Esophagus squamous epithelium (tissue), 5 donors: ENCODE measurements at places on chromosomes 7 and 10.

GRCh38 chr7:96422388-96422787 is 100.5 kb upstream of the SLC25A13 start:
- DNase-seq: no peak

DNA sequence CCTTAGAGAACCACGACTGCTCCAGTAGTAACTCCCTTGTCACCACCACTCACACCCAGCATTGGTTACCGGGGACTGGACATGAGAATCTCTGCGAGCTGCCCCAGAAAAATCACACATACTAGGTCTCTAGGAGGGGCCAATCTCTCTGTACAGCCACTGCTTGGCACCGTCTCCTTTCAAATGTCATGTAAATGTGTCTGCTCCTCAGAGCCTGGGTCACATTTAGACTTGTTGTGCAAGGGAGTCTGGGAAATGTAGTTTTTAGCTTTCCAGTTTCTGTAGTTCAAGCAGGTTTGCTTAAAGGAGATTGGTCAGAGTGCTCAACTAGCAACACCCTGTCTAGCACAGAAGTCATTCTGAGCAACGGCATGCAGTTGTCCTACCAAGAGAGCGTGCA is 60.0 kb downstream of the CHN2 start:
- no peak for DNase-seq

GRCh38 chr10:102540023-102540422 is 36.3 kb downstream of the SUFU start:
- no peak for DNase-seq

DNA sequence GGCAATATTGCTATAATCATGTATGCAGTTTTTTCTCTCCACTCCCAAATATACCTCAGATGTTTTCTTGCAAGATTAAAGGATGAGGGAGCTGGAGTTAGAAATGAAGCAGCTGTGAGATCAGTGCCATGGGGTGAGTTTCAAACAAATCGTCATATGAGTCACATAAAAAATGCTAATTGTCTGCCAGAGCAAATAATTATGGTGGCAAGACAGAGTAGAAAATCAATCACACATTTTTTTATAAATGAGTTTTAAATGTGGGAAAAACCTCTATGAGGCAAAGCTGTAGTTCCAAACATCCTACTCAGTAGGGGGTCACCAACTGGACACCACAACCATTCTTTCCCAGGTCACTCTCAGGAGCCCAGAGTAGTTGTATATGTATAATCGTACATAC is 55.3 kb downstream of the CH25H start:
- no peak for DNase-seq

- no peak for DNase-seq
Observed at GRCh38 chr10:127424594-127425264, 124.4 kb upstream of the NPS start.

DNA sequence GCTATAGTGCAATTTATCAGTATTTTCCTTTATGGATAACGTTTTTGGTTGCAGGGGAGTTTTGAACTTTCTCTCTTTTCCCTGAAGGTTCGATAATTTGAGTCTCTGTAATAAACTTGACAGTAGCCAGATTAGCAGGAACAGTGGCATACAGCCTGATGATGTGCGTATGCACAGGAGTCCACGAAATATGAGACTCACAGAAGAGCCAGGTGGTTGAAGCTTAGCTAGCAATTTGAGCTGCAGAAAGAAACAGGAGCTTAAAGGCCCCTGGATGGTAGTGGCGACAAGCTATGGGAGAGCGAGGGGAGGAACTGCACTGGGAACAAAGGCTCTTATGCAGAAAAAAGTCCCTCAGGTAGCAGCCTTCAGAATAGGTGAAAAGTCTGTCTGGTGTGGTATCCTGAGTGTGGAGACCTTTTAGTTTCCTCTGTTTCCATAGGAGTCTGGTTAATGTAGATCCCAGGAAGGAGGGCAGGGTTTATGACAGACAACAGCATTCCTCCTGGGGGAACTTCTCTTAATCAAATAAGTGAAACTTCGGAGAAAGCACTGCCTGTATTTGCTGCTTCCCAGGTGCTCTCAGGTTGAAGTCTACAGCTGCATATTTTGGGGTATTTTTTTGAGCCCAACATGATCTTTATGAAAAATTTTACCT is 32.7 kb downstream of the FANK1 start:
- no peak for DNase-seq

- DNase-seq: no peak
Observed at GRCh38 chr10:132459301-132460003, 62.5 kb downstream of the PWWP2B start.

DNA sequence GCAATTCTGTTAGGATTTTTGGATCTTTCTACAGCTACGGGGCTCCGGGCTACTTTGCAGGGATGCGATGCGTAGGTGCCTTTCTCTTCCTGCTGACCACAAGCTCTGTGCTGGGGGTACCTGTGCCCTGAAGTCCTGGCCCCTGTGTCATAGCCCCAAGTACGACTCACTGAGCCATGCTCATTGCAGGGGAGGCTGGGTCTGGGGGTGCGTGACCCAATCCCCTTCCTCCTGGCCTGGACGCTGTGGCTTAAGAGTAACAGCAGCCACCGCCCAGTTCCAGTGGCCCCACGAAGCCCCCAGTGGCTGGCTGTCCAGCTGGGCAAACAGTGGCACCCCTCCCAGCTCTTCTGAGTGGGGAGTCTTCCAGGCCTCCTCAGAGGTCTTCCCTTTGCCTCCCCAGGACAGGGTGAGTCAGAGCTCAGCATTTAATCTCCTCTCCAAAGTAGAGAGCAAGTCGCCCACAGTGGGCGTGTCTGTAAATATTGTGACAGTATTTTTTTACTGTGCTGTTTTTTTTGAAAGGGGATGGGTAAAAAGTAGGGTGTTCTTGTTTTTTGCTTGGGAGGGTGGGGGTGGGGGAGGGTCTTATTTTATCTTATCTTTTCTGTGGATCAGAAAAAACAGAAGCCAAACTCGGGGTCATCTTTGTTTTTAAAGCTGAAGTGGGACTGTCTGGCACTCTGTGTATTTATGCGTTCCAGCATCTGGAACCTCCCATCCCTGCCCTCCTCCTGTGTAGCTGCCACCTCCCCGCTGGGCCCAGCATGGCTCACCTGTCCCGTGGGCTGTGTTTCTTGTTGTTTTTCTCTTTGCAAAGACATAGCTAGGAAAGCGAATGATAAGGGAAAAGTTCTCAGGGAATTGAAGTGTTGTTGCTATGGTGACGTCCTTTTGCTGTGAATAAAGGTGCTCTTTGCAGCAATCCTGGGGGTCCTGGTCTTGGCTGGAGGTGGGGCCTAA is 8.2 kb downstream of the LFNG start:
- DNase-seq: no peak

GRCh38 chr10:65719790-65720189 is 1206.0 kb upstream of the LRRTM3 start:
- no peak for DNase-seq

GRCh38 chr7:114432703-114433102 is 18.1 kb downstream of the FOXP2 start:
- no peak for DNase-seq

GRCh38 chr7:19663816-19664462 is 44.9 kb downstream of the POLR1F start:
- DNase-seq: no peak

- no peak for DNase-seq
Observed at GRCh38 chr7:156230576-156230975, 410.0 kb upstream of the RNF32 start.

DNA sequence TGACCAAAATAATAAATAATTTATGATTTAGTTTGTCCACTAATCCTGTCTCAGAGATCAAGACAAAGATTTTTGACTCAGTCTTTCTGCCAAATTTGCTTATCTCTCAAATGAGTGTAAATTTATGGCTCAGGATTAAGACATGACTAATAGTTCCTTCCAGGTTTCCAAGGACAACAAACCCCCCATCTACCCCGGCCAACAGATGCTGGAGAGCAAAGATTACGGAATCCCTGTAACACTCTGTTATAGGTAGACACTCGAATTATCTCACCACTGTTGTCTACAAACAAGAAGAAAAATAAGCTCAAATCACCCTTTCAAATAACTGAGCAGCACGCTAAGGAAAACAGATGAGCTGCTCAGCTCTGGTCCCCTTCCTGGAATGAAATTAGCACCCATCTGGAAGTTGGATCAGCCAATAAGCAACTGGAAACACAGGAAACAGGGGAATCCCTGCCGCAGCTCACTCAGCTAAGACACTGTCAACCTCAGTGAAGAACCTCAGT is 56.8 kb upstream of the SVIL start:
- no peak for DNase-seq

DNA sequence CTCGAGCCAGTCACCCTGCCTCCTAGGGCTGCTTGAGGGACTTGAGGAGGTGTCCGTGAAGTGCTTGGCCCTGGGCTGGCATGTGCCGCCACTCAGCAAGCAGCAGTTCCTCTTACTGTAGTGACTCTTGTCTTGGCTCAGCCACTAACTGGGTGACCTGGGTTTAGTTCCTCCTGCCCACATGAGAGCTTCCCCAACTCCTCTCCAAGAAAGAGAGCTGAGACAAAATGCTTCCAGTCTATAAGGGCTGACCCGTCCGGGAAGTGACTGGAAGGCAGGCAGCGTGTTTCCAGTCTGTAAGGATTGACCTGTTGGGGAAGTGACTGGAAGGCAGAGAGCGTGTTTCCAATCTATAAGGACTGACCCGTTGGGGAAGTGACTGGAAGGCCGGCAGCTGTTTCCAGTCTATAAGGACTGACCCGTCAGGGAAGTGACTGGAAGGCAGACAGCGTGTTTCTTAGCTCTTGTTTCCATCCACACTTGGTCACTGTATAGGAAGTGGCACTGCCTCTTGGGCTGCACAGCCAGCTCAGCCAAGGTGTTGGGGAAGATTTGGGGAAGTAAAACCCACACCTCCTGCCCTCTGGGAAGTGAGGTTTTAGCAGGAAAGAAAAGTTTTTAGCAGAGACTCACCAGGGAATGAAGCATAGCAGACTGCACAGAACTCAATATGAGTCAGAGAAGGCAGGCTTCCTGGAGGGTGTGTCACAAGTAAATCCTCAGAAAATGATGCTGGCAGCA is 53.3 kb upstream of the PPIF start:
- DNase-seq: no peak

- DNase-seq: no peak
Observed at GRCh38 chr10:49518982-49519578, 19.8 kb downstream of the ERCC6 start.

DNA sequence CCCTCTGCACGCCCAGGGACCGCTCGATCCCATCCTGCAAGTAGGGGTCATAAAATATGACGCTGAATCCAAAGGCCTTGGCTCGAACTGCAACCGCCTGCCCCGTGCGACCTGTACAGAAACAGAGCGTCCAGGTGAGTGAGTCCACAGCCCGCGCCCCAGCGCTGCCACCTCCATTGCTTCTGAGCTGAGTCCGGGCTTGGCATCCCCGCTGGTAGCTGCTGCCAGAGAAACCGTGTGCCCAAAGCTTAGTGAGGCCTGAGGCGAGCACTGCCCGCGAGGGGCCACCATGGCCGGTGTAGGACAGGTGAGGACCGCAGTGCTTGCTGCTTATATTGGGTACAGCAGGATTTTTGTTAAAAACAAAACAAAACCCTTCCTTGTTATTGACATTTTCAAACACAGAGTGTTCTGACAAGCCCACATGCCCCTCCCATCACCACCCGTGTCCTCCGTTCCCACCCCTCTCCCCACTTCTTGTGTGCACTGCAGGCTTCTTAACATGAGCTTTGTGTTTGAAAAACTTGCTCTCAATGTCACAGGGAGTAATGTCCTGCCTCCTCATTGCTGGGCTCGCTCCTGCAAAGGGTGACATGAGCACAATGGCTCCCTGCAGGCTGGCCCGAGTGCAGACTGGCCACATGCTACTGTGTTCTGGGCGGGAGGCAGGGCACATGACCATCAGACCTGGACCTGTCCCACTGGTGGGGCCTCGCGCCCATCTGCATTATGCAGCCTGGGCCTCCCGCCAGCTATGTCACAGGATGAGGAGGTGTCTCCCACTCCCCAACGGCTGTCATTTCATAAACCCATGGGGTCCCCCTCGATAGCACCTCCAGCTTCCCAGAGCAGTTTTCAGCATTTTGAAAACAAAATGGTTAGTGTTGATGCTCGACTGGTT is 52.9 kb downstream of the ZRANB1 start:
- no peak for DNase-seq
